ENCODE measurements at places on chromosomes 4 and X. TPM values are rescaled to one million over a fixed set of nuclear protein-coding genes. Genes with fewer than 3 reads are reported as not detected.

DNA sequence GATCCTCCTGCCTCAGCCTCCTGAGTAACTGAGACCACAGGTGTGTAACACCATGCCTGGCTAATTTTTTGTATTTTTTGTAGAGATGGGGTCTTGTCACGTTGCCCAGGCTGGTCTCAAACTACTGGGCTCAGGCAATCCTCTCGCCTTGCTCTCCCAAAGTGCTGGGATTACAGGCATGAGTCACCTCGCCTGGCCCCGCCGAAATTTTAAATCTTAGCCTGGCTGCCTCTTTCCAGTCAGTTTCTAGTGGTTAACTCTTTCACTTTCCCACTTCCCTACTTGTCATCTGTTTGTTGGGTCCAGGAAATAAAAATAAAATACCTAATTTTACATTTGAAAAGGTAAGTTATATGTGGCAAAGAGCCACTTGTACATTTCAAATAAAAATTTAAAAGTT, 62.4 kb downstream of the TMEM165 start:
- DNase-seq: no peak

- no peak for DNase-seq
These were observed 161.9 kb downstream of the PHF8 start for GRCh38 chrX:53882331-53882730.

DNA sequence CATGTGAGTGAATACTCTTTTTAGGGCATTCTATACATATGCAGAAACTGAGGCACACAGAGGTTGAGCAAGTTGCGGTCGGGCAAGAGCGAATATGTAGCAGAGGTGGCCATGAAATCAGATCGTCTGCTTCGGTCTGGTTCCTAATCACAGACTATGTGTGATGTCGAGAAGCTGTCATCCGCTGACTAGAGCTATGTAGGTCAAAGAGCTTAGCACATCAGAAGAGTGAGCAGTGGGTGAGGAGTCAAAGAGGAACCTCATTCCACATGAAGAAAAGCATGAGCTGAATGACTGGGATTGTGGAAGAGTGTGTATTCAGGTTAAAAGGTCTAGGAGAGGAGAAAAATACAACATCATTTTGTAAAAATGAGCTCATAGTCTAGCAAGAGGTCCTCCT, 19.0 kb downstream of the GAB3 start:
- DNase-seq: no peak

DNA sequence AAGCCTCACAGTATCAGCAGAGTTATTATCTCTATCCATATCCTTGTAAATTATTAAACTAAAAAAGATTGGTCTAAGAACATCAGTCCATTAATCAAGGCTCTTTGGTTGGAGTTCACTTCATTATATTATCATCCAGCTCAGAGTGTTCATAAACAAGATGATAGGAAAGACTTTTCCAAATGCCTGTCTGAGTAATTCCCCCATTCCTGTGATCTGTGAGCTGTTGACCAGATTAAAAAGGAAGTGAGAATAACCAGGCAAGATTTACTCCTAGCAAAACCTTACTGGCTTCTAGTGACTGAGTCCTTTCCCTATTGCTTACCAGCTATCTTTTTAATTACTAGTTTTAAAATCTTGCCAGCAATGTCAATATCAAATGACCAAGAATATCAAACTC, 14.9 kb downstream of the PKD2 start:
- no peak for DNase-seq

- DNase-seq: no peak
These were observed 10.4 kb downstream of the CCSER1 start for GRCh38 chr4:90137555-90137954.

DNA sequence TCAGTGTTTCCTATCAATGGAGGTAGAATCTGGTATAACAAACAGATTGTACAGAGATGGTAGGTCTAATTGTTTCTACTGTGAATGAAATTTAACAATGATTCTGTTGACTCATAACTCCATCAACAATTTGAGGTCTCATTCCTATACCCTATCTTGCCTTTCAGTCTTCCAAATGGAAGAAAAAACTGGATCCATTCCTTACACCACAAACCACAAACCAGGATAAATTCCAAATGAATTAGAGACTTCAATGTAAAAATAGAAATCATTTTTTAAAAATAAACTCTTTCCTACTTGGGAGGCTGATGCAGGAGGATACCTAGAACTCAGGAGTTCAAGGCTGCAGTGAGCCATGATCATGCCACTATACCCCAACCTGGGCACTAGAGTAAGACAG, 114.4 kb upstream of the WDR44 start:
- no peak for DNase-seq

GRCh38 chr4:87853108-87853507, 20.3 kb downstream of the MEPE start:
- peak; percentile 51 for DNase-seq

C4orf51 gene
- polyA plus RNA-seq: not detected

PPP1R2C gene
- polyA plus RNA-seq: not detected

GRCh38 chr4:127533028-127533700, 99.6 kb upstream of the INTU start:
- DNase-seq: peak; percentile 31

GRCh38 chr4:142686081-142686480, 160.0 kb downstream of the INPP4B start:
- DNase-seq: no peak

DNA sequence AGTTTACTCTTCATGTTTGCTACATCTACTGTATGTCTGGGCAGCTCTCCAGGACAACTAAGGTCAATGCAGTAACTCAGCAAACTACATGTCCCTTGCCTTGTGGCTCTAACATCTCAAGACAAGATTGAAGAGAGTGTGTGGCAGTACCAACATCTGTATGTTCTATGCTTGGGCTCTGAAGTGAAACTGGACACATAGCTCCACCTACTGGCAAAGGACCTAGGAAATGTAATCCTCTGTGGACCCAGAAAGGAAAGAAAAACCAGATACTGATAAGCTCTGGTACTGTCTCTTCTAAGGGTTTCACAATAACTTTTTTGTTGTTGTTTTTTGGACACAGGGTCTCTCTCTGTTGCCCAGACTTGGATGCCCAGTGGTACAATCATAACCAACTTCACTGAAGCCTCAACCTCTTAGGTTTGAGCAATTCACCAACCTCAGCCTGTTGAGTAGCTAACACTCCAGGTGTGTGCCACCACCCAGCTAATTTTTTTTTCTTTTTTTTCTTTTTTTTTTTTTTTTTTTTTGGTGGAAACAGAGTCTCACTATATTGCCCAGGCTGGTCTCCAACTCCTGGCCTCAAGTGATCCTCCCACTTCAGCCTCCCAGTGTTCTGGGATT, 64.1 kb downstream of the QDPR start:
- DNase-seq: peak; percentile 65

PRRG3 gene
- 11.7 TPM for polyA plus RNA-seq

DNA sequence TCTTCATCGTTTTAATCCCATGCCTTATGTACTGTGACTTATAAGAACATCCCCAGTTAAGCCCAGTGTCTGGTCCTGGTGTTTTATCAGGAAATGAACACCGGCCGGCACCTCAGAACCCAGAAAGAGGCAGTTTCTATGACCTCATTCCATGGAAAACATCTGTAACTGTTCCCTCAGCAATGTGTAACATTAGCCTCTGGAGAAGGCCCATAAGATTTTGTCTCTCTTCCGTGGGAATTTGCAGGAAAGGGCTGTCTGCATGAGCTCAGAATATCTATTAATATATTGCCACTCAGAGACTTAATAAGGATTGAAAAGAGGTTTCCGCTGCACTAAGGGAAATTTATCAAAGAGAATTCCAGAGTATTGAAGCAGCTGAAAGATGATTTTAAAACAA, 3.1 kb upstream of the TCEANC start:
- DNase-seq: no peak

DNA sequence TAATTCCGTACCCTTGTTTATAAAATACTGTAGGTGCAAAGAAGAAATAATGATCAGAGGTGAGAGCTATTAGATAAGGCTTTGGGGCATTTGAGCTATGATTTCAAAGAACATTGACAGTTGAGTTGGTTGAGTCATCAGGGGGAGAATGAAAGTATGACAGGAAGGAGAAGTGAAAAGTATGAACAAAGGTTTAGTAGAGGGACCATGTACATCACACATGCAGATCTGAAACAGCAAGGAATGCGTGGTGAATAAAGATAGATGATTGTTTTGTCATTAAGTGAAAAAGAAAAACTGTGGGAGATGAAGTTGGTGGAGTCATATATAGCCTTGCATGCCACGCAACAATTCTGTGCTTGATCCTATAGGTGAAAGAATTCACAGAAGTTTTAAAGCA, 163.1 kb downstream of the ARAP2 start:
- no peak for DNase-seq

DNA sequence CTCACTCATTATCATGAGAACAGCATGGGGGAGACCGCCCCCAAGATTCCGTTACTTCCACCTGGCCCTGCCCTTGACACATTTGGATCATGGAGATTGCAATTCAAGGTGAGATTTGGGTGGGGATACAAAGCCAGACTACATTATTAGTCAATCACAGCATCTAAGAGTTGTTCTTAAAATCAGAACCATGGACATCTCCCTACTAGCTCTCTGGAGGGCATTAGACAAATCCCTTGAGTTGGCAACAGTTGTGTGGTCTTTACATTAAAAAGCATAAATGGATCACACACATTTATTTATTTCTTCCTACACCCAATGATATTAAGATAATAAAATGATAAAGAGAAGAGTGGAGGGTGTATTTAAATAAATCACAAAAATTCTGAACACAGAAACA, 262.8 kb upstream of the VCX start:
- no peak for DNase-seq

DNA sequence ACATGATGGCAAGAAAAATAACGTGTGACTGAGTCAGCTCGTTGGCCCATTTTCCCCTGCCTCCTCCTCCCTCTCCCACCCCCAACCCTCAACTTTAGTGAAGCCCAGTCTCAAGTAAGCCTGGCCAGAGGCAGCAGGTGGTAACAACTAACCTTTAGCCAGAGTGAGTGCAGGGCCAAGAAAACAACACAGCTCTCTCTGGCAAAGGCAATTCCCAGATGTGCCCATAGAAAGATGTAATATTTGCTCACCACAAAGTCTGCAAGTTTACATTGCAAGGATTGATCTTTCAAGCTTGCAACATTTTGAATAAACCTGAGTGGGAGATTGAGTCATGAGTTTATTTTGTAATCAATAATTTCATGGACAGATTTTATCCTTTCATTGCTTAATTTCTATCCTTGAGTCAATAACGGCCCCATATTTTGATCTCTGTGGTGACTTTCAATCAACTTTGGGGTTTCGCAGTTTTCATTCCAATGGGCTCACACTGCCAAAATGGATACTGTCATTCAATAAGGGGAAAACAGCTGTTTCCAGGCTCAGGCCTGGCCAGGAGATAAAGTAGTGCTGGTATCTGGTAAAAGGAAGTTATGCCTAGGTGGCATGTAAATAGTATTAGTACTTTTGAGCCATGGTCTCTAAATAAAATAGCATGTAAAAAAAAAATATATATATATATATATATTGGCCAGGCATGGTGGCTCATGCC, 130.7 kb upstream of the TMEM164 start:
- no peak for DNase-seq

GPR34 gene
- 4.8 TPM for polyA plus RNA-seq

- no peak for DNase-seq
These were observed 22.5 kb downstream of the MID1 start for GRCh38 chrX:10597871-10598270.

DNA sequence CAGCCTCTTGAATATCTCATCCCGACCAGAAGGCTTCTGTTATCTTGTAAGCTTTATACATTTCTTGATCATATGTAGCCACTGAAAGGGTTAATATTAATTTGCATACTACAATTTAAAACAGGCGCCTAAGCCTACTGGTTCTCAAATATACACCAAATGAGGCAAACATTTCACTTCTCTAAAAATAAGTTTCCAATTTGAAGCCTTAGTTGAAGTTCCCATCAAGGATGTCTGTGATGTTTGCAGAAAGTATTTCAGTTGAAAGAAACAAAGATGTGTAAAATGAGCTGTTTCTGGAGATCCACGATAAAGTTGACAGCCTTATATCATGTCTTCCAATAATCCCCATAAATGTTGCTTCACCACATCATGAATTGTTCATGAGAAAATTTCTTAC, 70.6 kb downstream of the KIT start:
- DNase-seq: no peak

- DNase-seq: no peak
These were observed 15.2 kb downstream of the FHDC1 start for GRCh38 chr4:152951348-152951747.

- DNase-seq: no peak
These were observed 31.9 kb downstream of the RHOH start for GRCh38 chr4:40228497-40229365.

GRCh38 chr4:174461466-174462106, 60.7 kb downstream of the HPGD start:
- DNase-seq: peak; percentile 15

NOX1 gene
- 0.33 TPM for polyA plus RNA-seq

GRCh38 chr4:55359397-55359916, 13.4 kb downstream of the SRD5A3 start:
- no peak for DNase-seq

GRCh38 chr4:102301167-102301566, 44.1 kb downstream of the SLC39A8 start:
- no peak for DNase-seq

DNA sequence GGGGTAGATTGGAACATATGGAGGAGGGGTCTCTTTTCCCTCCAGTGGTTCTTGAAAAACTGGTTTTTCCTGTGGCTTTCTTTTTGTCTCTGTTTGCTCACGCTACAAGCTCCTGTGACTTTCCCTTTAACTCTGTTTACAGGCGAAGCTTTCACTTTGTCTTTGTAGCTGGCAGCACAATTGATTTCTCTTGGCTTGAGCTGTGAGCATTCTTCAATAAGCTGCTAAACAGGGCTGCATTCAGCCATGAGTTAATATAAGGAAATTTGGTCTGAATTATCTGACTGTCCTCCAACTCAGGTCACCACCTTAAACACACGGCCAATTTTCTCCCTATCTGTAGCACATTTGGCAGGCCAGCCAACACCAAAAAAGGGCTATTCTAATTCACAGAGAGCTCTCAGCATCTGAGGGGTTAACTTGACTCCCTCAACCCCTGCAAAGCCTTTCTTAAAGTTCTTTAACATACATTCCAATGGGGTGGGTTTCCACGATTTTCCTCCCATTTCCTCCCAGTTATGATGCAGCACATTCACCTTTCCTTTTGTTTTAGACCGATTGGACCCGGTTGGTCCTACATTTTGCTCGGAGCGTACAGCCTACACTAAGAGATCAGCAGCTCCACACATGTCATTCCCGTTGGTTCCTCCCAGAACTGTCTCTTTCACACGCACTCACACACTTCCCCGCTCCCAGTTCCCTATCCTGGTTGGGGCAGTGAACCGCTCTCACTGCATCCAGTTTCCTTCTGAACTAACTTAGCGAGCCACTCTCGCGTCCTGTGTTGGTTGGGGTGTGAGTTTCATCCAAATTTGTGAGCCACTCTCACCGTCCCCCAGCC, 45.4 kb downstream of the UGT2A3 start:
- DNase-seq: peak; percentile 31
